ENCODE measurements at places on chromosomes 4 and X.

DNA sequence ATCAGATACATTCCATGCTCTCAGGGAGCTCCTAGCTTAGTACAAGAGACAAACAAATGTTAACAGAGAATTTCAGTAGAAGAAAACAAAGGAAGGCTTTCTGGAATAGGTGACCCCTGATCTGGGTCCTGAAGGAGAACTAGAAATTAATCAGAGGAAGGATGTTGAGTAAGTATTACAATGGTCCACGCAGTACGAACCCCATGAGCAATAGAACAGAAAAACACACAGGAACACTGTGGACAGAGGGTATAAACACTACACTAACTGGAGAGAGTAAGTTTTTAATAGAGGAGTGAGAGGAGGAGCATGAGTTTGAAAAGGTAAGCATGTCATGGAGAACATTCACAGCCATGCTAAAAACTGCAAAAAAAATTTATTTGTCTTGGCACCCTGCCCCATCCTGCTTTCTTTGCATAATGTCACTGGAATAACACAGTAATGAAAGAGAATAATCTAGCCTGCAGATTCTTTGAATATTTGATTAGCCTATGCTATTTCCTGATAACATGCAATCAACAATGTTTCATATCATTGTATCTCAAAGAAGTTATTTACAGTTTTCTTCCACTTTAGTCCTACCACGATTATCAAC, 140.3 kb upstream of the ZXDB start:
- DNase-seq, result no peak

DNA sequence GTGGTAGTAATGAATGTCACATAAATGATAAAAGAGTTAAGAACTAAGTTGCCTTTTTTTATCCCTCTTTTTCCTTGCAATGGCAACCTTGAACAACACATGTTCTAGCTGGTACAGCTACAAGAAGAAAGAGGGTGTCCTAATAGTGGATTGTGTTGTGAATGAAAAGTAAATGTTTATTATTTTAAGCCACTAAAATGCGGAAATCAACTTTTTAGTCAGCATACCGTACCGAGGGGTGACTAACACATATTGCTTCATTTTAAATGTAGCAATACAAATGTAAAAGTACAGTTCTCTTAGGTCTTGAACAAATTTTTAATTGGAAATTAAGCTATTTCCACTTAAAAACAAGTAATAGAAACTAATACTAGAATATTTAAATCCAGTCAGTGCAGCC, 17.7 kb upstream of the AP1AR start:
- peak; percentile 69 for DNase-seq

DNA sequence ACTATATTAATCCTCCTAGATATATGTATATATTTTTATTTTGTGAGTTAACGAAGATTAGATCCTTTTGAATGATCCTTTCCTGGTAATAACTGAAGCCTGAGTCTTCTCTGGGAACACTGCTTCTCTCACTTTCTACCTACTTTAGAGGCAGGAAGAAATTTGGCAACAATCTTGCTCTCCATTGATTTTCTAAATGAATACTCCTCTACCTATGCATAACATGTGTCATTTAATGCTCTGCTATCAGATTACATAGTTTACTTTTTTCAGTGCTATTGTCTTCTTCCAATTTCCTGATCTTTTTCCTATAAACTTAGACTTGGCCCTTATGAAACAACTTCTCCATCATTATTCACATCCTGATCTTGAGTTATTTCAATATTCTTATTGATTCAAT, 60.4 kb upstream of the PDHA2 start:
- no peak for DNase-seq

DNA sequence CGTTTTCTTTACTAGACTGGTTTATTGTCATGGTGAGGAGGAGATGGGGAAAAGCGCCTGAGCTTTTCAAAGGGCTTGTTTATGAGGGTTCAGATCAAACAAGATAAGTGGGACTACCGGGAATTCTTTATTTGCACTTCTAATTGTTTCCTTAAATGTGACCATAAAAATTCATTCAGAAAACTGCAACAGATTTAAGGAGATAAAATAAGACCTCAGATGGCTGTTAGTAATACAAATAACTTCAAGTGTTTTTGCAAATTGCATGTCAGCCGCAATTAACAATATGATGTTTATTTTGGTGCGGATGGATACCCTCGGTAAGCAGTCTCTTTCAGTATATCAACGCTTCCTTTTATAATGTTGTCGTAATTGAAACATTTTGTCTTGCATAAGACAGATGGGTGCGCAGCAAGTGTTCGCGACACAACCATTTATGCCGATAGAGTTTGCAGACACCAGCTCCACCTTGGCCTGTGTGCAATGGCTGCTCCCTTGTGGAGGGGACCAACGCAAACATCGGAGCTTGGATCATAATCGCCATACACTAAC, 151.0 kb downstream of the C4orf33 start:
- no peak for DNase-seq

GRCh38 chr4:166277853-166278252, 404.8 kb downstream of the TLL1 start:
- no peak for DNase-seq

GRCh38 chr4:77624213-77624612, 18.6 kb downstream of the CXCL13 start:
- DNase-seq, result no peak

GRCh38 chrX:22314692-22315091, 42.0 kb downstream of the CBLL2 start:
- DNase-seq, result no peak

DNA sequence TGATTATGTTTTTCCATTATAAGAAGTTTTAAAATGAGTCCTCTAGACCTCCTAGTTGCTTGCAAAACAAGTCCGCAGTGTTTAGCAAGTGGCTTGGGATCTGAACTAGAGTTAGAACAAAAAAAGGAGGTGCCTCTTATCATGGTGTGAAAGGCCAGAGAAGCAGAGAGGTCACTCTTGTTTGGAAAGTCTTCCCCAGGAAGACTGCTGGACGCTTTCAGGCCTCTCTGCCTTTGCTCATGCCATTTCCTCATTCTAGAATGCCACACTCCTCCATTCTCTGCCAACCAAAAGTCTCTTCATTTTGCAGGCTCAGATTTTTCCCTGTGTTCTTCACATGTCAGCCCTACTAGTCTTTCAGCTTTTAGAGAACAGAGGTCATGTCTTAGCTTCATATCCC, 14.9 kb downstream of the PARM1 start:
- DNase-seq, result no peak

DNA sequence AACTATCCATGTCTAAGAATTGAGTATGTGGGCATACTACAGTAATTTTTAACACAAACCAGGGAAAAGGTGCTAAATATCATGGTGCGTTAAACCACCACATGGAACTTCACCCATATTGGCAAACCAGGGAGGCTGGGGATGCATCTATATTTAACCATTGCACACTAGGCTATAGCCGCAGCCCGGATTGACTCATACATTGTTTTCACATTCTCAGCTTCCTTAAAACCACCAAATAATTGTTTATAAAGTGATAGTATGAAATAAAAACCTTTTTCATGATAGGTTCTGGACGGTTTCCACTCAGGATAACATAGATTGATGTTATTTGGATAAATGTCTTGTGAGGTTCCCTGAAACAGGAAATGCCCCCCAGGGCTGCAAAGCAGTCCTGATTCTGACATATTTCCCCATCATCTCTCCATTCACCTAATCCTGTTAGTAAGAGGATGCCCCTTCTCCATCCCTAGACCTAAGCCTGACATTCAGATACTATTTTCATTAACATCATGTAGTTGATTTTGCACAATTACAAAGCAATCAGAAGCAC, 7.9 kb downstream of the COL25A1 start:
- no peak for DNase-seq

DNA sequence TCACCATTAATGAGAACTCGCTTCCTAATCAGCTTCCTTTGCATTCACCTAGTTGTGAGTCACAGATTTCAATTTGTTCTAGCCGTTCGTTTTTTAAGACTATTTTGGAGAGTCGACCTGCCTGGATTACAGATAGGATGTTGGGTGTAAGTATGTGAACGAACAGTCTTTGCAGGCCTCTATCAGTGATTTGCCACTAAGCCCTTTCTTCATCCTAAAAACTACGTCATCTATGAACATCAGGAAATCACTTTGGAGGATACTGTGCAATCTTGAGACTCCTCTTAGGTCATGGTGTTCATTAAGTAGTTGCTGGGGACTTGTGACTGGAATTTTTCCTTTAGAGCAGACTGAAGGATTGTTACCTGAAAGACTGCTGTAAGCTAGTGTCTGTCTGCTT, 1.1 kb downstream of the POLA1 start:
- no peak for DNase-seq

DNA sequence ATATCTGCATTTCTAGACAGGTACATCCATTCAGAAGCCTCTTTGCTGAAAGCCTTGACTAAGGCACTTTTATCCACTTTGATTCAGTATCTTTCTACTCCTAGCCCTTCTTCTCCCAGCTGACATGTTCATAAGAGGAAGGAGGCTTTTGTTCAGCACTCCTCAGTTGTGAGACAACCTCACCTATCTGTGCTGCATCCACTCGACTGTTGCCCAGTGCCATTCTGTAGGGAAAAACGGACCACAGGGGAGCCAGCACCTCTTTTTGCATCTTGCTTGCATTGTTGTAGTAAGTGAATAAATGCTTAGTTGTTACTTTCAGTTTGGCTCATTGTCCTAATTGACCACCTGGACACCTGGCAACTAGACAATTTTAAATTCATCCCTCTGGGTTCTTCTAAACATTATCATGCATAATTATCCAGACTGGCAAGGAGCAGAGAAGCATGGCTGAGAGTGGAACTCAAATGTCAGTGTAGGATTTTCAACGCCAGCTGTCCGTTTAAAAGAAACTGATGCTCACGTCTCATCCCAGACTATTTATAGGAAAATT, 83.8 kb upstream of the BOD1L1 start:
- DNase-seq, result no peak

GRCh38 chr4:1786544-1787362, 6.3 kb upstream of the FGFR3 start:
- no peak for DNase-seq

- no peak for DNase-seq
Observed at GRCh38 chr4:68272380-68272779, 26.9 kb upstream of the TMPRSS11B start.

DNA sequence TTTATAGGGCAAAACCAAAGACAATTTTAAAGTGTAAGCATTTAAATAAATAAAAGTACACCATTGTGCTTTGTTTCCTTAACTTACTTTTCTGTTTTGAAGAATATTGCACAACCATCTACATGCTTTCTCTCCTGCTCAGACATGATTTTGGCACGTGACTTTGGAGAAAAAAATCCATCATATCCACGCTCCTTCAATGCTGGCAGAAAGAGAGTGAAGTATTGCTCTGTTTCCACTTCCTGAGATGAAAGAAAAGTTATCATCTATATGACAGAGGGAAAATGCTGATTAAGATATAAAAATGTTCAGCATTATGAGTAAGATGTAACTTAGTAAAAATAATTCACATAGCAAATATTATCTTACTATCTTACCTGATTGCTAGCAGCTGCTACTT, 77.1 kb downstream of the CNOT6L start:
- DNase-seq, result no peak

GRCh38 chrX:2266445-2267349, 234.1 kb downstream of the DHRSX start:
- no peak for DNase-seq

DNA sequence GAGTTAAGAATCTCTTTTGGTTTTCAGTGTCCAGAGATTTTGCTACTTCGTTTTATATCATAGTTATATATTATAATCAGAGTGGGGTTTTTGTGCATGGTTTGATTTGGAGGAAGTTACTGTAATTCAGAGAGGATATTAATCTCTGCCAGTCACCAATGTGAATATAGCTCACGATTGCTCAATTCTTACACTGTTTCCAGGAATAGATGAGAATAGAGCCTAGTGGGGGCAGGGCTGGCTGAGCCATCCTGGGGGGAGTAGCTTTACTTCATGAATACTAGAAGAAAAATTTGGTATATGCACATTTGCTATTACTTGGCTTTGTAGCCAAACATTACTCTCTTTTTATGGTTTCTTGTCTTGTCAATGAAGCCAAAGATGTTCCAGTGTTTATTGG, 60.9 kb upstream of the TRPC3 start:
- no peak for DNase-seq

Data from inflammatory macrophage (primary cell).